Renal cortical epithelial cell (primary cell): ENCODE measurements at places on chromosomes 11 and 22. TPM values are rescaled to one million over a fixed set of nuclear protein-coding genes. Genes with fewer than 3 reads are reported as not detected.

The CDCA5 gene
- 1.1 and 5.9 TPM in 2 replicates for total RNA-seq

The NEFH gene
- total RNA-seq: 0.15 and 0.17 TPM in 2 replicates

The CREB3L1 gene
- total RNA-seq: 2.1 and 6.7 TPM in 2 replicates

The MPZL3 gene
- 15.8 and 41.8 TPM in 2 replicates for total RNA-seq

The LINC01488 gene
- not detected in 2 replicates for total RNA-seq

The SLC36A4 gene
- 11.1 and 13.2 TPM in 2 replicates for total RNA-seq

The MMP26 gene
- total RNA-seq: not detected in 2 replicates
